ENCODE measurements at places on chromosomes 6 and 20.

- no peak for DNase-seq
Measured at GRCh38 chr6:108714766-108715414, 133.3 kb upstream of the ARMC2 start.

DNA sequence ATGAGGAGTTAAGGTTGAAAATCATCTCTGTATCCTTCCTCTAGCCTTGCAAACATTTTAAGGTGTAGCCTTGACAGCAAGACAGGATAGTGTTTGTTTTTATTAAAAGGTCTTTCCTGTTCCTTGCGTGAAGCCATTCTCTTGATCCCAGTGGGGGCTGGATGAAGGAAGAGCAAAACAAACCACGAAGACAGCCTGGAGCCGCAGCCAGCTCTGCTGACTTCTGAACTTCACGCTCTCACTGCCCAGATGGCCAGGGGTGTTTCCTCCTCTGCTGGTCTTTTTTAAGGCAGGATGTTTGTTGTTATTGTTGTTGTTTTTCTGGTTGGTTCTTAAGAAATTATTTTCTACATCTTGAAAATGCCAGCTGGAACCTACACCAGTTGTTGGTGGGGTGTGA is 156.4 kb downstream of the MTHFD1L start:
- no peak for DNase-seq

DNA sequence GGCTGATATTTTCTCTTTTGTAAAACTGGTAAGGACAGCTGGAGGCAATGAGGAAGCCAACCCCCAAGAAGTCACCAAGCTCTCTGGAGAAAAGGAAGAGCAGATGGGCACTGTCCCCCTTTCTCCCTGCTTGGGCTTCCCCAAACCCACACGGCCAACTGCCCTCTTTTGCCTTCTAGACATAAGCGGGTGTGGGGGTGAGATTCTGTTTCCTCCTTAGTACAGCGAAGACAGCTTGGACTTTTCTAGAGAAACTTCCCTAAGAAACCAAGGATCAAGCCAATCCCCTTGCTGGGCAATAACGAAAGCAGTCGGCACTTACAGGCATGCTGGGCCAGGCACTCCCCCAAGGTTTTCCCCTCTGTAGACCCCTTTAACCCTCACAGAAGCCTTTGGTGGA is 110.3 kb downstream of the CDC5L start:
- no peak for DNase-seq

GRCh38 chr20:22525821-22526220 is 58.6 kb downstream of the FOXA2 start:
- no peak for DNase-seq

DNA sequence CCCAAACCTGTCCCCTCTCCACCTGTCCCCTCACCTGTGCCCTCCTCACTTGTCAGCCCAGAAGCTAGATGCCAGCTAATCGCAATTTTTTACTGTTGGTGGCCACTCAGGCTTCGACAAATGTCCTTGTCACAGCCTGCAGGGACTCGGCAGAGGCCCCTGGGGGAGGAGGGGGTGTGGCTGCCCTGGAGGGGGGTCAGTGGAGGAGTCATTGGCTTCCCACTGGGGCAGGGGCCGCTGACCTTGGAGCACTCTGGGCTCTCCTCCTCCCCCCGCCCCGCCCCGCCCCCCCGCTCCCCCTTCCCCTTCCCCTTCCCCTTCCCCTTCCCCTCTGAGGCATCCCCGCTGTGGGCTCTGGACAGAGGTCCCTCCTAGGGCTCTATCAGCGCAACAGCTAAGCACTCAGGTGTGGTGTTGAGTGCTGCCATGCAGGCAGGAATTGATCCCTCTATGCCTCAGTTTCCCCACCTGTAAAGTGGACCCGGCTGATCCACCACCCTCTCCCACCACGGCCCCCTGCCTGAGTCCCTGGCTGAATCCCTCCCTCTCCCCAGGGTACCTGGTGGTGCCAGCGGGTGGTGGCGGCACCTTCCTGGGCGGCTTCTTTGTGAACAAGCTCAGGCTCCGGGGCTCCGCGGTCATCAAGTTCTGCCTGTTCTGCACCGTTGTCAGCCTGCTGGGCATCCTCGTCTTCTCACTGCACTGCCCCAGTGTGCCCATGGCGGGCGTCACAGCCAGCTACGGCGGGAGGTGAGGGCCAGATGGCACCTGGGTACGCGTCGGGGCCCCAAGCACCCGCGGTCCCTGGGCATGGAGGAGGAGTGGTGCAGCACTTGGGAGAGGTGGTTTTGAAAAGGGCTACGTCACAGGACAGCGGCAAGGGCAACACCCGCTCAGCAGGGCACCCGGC is 23.8 kb downstream of the SLCO4A1 start:
- no peak for DNase-seq

DNA sequence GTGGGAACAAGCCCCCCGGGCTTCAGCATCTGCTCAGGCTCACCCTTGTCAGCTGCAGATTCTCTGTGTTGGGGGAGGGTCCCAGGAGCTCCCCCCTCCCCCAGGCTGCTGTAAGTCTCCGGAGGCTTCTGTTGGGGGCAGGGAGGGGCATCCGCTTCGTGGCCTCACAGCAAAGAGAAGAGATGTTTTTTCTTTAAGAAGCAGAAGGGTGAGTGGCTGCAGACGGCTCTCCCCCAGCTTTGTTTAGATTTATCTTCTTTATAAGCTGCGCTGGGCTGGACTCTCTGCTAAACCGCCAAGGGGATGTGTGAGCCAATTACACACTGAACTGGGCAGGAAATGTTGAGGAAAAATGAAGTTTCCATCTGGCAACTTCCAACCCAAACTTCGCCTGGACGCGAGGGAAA is 48.7 kb upstream of the GATA5 start:
- DNase-seq, result no peak

DNA sequence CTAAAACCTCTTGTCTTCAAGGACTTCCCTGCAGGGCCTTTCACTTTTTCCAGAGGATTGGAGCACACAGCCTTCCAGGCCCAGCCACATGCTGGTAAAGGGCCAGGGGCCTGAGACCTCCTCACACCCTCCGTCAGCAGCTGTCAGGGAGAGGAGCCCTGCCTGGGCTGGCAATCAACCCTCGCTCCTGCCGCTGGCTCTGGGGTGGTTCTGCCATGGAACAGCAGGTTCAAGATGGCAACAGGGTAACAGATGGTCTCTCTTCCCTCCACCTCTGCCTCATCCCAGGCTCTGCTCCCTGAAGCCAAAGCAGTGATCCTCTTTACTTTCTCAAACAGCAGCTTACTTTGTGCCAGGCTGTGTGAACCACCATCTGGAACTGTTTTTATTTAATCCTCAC is 23.8 kb downstream of the PCNA start:
- no peak for DNase-seq

Measured in stimulated activated CD4-positive, alpha-beta T cell treated with anti-CD3 and anti-CD28 coated beads, Interleukin-1b, Interleukin-23, amount 100 ng/mL, for 1 hour (primary cell).